ENCODE measurements at places on chromosomes 16 and 17. TPM values are rescaled to one million over a fixed set of nuclear protein-coding genes. Genes with fewer than 3 reads are reported as not detected.

The CFAP97D1 gene
- total RNA-seq, result not detected

The RAB26 gene
- total RNA-seq, result 1.7 TPM

The CCDC78 gene
- 2.2 TPM for total RNA-seq

The ZG16 gene
- total RNA-seq, result not detected

The SLC12A3 gene
- total RNA-seq, result 0.96 TPM

The VPS35 gene
- 163 TPM for total RNA-seq

The TNS4 gene
- 56.5 TPM for total RNA-seq

The LRRC37A2 gene
- total RNA-seq, result 1.9 TPM

The HCRT gene
- total RNA-seq, result not detected

The TPPP3 gene
- total RNA-seq, result 0.24 TPM

The CYBC1 gene
- total RNA-seq, result 54.1 TPM

The CACNA1H gene
- total RNA-seq, result 0.24 TPM

The CIBAR2 gene
- total RNA-seq, result not detected

The KRTAP1-5 gene
- total RNA-seq, result not detected

The ADGRG3 gene
- under 0.01 TPM for total RNA-seq

The TMEM132E gene
- total RNA-seq, result not detected

The RRAD gene
- total RNA-seq, result 118 TPM

All from tracheal epithelial cell (primary cell).